ENCODE measurements at places on chromosomes 6 and 20.

DNA sequence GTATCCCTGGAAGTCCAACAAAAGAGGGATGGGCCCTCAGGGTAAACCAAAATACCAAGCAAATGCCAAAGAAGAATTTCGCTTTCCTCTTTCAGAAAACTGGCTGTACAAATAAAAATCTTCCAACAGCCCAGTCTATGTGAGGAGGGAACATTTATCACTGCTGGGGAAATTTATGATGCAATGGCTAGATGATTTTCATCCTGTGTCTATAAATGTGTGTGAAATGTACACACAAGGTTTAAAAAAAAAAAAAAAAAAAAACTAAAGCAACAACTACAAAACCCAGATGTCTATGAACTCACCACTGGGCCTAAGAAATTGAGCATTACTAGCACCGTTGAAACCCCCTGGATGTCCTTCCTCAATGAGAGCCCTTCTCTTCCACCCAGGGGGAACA, 68.7 kb upstream of the SLC4A11 start:
- DNase-seq: no peak

DNA sequence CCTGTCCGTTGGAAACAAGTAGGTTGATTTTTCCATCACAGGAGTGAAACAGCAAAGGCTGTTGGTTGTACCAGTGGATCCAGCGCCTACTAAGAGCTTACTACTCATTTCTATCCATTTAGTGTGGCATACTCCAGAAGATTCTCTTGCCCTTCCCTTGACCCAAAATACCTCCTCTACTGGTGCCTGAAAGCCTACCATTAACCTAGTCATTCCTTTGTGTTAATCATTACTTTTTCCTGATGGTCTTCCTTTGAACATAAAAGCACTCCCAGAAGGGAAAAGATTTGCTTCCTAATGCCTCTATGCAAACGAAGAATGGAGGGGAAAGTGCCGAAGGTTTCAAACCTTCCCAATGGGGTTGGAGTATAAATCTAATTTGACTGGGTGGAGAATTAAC, 123.3 kb downstream of the QRSL1 start:
- no peak for DNase-seq

DNA sequence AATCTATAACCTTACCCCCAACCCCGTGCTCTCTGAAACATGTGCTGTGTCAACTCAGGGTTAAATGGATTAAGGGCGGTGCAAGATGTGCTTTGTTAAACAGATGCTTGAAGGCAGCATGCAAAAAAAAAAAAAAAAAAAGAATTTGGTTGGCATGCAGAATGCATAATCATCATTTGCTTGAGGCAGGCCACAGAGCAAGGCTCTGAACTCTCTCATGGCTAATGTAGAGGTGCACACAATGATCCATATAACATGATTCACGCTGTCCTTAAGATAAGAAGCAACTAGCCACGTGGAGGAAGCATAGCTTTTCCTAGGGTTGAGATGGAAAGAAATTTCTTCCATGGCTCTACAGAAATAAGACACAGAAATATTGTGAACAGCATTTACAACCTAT, 27.6 kb upstream of the RPN2 start:
- DNase-seq: no peak

DNA sequence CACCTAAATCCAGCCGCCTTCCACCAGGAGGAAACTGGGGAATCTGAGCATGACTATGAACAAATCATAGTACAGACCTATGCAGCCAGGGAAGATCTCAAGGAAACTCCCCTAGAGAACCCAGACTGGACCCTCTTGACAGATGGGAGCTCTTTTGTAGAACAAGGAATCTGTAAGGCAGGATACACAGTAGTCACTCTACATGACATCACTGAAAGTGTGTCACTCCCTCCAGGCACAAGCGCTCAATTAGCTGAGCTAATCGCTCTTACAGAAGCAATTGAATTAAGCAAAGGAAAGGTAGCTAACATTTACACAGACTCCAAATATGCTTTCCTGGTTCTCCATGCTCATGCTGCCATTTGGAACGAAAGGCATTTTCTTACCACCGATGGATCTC, 36.8 kb downstream of the PLN start:
- no peak for DNase-seq

GRCh38 chr6:90294614-90294988, 2.0 kb downstream of the BACH2 start:
- DNase-seq: no peak

GRCh38 chr6:136426627-136427377, 123.4 kb downstream of the MAP7 start:
- DNase-seq: no peak

- DNase-seq: no peak
Observed at GRCh38 chr6:42038163-42038562, 12.2 kb upstream of the TAF8 start.

GRCh38 chr6:21095462-21095861, 498.1 kb upstream of the SOX4 start:
- DNase-seq: no peak

GRCh38 chr20:49671433-49671832, 42.2 kb downstream of the B4GALT5 start:
- no peak for DNase-seq

DNA sequence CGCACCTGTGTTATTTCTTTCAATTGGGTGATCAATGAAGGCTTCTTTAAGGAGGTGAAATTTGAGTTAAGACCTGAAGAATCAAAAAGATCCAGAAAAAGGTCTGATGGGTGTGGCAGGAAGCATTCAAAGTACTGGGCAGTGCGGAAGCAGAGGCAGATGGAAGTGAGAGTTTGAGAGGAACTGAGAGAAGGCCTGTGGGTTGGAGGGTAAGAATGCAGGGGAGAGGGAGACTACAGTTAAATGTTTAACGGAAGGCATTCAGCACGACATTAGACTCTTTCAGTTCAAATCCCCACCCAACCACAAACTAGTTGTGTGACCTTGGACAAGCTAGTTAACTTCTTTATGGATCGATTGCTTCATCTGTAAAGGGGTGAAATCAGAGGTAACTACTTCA, 50.5 kb upstream of the GCM1 start:
- DNase-seq: no peak

DNA sequence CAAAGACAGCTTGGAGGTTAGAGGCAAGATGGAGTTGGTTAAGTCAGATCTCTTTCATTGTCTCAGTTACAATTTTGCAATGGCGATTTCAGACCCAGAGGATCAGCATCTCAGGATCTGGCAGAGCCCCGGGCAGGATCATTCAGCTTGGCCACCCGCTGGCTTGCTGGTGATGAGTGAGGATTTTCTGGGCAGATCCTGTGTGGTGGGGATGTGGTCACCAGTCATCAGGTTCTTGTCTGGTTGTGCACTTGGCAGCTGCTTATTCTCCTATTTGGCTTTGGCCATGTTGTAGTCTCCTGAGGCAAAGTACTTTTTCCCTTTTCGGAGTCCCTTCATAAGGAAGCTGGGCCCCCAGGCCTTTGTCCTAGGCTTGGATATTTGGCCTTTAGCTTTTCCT, 953.9 kb downstream of the KIF16B start:
- no peak for DNase-seq

GRCh38 chr20:44586289-44586911, 4.0 kb downstream of the PKIG start:
- DNase-seq: no peak

GRCh38 chr20:50734730-50735679, 3.6 kb downstream of the PARD6B start:
- DNase-seq: no peak

- no peak for DNase-seq
Observed at GRCh38 chr6:93679836-93680235, 260.5 kb upstream of the EPHA7 start.

DNA sequence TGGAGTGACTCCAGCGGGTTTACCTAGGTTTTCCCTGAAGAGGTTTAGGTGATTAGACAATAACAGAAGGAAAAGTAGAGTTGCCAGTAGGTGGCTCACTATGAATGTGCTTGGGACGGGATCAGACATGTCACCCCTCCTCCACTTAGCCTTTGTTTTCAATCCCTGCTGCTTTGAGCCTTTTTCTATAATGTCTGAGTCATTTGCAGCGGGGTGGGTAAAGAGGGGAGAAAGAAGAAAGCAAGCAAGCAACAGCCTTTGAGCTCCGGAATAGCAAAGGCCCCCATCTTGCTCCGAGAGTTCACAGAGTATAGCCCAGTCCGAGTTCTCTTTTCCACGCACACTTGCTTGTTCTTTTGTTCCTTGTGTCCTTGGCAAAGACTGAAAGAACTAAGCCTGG, 129.1 kb downstream of the PACRG start:
- DNase-seq: no peak

- DNase-seq: no peak
Observed at GRCh38 chr6:31940256-31940664, 5.6 kb upstream of the CFB start.

GRCh38 chr6:6509284-6509683, 79.2 kb upstream of the LY86 start:
- DNase-seq: no peak

DNA sequence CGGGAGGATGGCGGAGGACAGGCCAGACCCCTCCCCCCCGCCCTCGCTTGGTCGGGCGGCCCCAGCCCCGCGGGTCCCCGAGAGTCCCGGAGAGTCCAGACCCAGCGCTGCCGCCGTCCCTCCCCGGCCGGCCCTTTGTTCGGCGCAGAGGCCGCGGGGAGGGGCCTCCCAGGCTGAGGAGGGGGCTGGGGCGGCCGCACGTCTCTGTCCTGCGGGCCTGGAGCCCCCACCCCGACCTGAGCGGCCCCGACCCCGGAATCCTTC, 806 bp downstream of the KCNQ2 start:
- DNase-seq: no peak

- DNase-seq: no peak
Observed at GRCh38 chr6:111777357-111777756, 95.9 kb downstream of the FYN start.

GRCh38 chr6:98842342-98843180, 8.2 kb downstream of the POU3F2 start:
- DNase-seq: no peak

DNA sequence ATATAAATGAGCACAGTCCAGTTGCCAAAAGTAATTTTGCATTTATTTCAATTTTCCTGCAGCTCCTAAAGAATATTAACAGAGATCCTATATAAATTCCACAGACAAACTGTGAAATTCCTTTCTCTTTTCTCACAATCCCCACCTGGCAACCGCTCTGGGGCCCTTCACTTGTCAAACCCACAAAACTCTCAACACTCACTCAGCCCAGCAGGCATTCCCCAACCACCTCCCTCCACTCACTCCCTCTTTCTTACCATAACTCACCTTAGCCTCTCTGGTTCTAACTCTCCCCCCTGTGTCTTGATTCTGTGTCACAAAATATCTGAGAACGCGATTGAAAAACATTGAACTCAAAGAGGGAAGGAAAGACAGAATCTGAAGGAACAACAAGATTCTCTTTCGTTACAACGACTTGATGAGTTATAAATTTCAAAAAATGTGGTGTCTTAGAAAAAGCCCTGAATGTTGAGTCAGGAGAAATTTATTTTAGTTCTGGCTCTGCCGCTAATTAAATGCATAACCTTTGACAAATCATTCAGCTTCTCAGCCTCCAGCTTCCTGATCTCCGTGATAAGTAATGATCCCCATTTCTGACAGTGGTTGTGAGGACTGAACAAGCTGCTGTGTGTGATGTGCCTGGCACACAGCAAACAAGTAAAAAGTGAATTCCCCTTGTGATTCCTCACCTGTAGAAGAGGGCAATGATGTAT, 87.9 kb downstream of the UNC5CL start:
- no peak for DNase-seq

DNA sequence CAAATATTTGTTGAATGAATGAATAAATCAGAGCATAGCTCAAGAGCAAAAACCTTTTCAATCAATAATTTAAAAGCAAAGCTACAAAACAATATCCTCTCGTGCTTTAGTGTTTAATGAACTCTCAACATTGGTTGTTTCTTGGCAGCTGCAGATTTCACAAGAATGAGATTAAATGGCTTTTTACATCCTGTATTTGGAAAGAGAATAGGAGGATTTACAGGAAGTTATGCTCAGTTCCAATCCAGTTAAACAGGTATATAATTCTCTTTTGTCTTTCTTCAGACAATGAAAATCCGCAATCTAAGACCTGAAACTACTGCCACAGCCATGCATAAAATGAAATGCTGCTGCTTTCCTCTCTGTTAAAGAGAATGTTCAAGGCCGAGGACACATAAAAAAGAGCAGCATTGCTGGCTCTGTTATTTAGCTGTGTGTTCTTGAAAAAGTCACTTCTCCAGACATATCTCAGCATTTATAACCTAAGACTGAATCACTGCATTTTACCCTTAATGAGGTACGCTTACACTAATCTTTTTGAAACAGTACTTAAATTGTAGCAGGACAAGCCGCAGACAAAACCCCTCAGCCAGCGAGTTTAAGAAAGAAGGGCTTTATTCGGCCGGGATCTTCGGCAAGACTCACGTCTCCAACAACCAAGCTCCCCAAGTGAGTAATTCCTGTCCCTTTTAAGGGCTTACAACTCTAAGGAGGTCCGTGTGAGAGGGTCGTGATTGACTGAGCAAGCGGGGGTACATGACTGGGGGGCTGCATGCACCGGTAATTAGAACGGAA, 3.6 kb downstream of the C6orf52 start:
- no peak for DNase-seq

DNA sequence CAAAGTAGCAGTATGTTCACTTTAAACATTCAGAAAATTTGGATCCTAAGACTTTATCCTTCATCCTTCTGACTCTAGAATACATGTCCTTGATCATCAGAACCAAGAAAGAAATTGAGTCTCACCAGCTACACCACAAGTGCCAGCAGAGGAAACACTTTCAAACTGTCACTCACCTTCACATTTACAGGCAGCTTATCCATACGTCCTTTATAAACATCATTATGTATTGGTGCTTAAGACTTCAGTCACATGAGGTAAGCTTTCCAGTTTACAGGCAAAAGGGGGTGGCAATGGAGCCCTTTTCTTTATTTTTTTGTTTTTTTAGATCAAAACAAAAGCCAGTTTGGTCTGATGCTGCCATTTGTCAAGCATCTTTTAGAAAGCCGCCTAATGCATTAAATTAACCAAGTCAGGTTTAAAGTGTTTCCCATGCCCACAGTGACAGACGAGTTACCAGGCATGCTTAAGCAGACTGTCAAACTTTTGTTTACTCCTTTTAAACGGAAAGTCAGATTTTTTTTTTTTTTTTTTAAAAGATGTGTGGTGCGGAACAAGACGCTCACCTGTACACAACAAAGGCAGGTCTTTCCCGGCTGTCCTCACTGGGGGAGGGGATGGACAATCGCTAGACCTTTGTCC, 952 bp upstream of the BRPF3 start:
- DNase-seq: no peak

DNA sequence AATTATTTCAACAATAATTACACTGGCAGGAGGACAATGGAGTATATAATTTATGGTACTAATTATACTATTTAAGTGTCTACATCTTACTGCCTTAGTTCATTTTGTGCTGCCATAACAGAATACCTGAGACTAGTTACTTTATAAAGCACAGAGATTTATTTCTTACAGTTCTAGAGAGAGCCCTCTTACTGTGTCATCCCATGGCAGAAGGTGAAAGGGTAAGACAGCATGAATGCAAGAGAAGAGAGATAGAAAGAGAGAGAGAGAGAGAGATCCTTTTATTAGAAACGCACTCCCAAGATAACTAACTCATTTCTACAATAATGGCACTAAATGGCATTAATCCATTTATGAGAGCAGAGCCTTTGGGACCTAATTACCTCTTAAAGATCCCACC, 314.7 kb downstream of the EPM2A start:
- DNase-seq: no peak

GRCh38 chr6:41226752-41227151, 1.4 kb upstream of the TREML4 start:
- no peak for DNase-seq

- no peak for DNase-seq
Observed at GRCh38 chr6:17466707-17467106, 73.3 kb downstream of the CAP2 start.

- DNase-seq: no peak
Observed at GRCh38 chr20:52331655-52332054, 140.1 kb upstream of the ZFP64 start.
